Umbilical cord (tissue), 2 donors: ENCODE measurements at places on chromosomes 1 and 21. TPM values are rescaled to one million over a fixed set of nuclear protein-coding genes. Genes with fewer than 3 reads are reported as not detected.

KRTAP19-1 gene
- not detected for total RNA-seq

TGFB2 gene
- 38.8 TPM for total RNA-seq

PLEKHA6 gene
- total RNA-seq: 4.3 TPM

IPP gene
- 15.2 TPM for total RNA-seq

RGS4 gene
- total RNA-seq: 72.0 TPM

VWA5B1 gene
- 0.24 TPM for total RNA-seq

SHE gene
- 3.4 TPM for total RNA-seq

SPRR1A gene
- total RNA-seq: not detected

THEM4 gene
- total RNA-seq: 10.1 TPM

CELA3A gene
- not detected for total RNA-seq

TPTE gene
- total RNA-seq: 2.9 TPM

MROH9 gene
- not detected for total RNA-seq

IL10 gene
- not detected for total RNA-seq

DCST1 gene
- total RNA-seq: not detected

DAB1 gene
- total RNA-seq: 4.8 TPM

ZBTB8B gene
- total RNA-seq: 2.6 TPM

RAB4A gene
- total RNA-seq: 36.6 TPM

AKR1A1 gene
- total RNA-seq: 84.0 TPM

KRTAP19-2 gene
- total RNA-seq: 8.2 TPM

ZNF687 gene
- 11.1 TPM for total RNA-seq

OR2L13 gene
- 3.1 TPM for total RNA-seq
